Stimulated activated CD8-positive, alpha-beta memory T cell treated with anti-CD3 and anti-CD28 coated beads, Interleukin-12 subunit alpha, Interleukin-12 subunit beta, amount 100 ng/mL, for 1 hour (primary cell): ENCODE measurements at places on chromosomes 3 and 15.

GRCh38 chr3:24595796-24596195 lies 101.1 kb upstream of the THRB start:
- no peak for DNase-seq

DNA sequence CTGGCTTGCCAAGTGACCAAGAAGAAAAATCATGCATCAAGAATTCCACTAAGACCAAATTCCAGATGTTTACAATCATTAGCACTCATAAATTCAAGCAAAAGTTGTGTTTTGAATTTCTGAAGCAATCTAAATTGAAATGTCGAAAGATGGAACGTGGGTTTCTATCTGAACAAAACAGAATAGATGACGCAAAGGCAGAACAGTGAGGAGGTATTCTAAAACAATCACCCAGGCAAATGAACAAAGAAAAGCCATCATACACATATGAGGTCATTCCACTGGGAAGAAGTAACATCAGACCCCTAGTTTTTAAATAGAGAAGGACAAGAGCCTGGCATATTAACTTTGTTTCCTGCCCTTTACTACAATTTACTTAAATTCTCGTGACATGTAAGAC lies 58.0 kb downstream of the MCF2L2 start:
- DNase-seq = no peak

- DNase-seq = no peak
Observed at GRCh38 chr15:42915654-42916315, 4.8 kb downstream of the TTBK2 start.

DNA sequence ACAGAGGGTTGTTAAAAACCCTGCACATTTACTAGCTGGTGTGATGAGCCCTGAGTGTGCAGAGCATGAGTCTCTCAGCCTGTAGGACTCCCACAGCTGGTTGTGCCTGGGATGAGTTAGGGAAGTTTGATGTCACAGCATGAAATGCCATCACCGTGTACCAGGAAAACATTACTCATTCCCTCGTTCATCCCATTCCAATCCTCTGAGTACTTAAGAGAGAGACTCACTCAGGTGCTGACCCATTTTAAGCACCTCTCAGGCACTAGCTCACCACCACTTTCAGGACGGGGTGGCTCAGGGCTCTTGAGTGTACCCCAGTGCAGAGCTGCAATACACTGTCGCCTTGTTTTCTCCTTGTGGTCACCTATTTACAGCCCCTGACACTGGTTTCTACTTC lies 18.7 kb downstream of the MGLL start:
- no peak for DNase-seq

DNA sequence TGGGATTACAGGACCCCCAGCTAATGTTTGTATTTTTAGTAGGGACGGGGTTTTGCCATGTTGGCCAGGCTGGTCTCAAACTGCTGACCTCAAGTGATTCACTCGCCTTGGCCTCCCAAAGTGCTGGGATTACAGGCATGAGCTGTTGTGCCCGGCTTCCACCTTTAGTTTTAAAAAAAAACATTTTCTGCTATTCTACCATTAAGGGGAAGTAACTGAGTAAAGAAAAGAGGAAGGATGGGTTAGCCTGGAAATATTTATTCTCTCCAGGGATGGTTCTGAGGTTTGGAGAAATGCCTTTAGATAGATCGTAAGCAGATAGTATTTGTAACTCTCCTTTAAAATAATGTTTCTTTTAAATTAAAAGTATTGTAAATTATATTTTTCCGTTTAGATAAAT lies 3.1 kb downstream of the AP4E1 start:
- no peak for DNase-seq

GRCh38 chr3:57673156-57673555 lies 19.7 kb downstream of the DENND6A start:
- no peak for DNase-seq

DNA sequence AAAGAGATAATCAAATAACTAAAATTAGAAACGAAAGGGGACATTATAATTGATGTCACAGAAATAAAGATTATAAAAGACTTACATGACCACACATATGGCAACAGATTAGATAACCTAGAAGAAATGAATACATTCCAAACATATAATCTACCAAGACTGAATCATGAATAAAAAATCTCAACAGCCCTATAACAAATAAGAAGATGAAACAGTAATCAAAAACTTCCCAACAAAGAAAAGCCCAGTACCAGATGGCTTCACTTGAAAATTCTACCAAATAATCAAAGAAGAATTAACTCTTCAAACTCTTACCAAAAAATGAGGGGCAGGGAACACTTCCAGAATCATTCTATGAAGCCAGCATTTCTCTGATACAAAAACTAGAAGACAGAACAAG lies 11.8 kb downstream of the TOP2B start:
- no peak for DNase-seq

GRCh38 chr3:59288951-59289350 lies 239.1 kb upstream of the CFAP20DC start:
- DNase-seq = no peak

DNA sequence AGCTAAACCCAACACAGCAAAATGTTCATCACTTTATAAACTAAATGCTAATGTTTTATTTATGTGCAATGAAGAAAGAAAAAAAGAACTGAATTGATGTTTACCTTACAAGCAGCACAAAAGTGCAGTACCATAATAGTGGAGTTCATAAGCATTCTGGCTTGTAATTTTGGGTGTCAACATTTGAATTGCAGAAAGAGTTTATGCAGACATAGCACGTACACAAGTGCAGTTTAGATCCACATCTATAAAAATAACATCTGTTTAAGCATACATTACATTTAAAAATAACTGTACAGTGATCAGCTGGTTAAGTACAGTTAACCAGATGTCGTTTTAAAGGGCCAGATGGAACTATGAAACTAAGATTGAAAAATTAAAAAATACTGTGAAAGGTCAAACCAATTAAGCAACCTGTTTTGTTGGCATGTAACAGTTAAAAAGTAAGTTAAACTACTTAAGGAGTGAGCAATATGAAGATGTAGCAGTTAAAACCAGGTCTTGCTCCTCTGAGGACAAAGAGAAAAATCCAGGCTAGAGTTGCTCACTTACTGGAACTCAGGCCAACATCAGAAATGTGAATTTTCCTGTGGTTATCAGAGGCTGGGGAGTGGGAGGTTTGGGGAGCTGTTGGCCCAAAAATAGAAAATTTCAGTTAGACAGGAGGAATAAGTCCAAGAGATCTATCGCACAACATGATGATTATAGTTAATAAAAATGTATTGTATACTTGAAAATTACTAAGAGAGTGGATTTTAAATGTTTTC lies 204.9 kb upstream of the MDFIC2 start:
- no peak for DNase-seq

DNA sequence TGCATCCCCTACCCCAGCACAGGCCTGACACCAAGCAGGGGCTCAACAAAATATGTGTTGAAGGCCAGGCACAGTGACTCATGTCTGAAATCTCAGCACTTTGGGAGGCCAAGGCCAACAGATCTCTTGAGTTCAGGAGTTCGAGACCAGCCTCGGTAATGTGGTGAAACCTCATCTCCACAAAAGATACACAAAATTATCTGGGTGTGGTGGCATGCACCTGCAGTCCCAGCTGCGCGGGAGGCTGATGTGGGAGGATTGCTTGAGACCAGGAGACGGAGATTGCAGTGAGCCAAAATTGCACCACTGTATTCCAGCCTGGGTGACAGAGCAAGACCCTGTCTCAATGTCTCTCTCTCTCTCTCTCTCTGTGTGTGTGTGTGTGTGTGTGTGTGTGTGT lies 30.7 kb upstream of the CYP11A1 start:
- DNase-seq = no peak

DNA sequence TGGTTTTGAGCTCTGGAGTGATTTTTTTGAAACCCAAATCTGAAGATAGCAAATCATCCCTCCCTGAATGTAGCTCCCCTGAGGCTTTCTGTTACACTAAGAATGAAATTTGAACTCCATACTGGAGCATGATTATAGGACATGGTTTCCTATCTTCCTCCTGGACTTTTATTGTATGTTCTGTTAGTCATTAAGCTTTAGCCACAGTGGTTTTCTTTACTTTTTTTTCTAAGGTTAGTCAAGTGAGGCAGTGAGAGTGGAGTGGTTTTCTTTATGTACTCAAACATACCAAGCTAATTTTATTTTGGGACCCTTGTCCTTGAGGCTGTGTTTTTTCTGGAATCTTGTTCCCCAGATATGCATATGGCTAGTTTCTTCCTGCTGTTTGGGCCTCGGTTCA lies 55.2 kb upstream of the FRMD4B start:
- DNase-seq = no peak

DNA sequence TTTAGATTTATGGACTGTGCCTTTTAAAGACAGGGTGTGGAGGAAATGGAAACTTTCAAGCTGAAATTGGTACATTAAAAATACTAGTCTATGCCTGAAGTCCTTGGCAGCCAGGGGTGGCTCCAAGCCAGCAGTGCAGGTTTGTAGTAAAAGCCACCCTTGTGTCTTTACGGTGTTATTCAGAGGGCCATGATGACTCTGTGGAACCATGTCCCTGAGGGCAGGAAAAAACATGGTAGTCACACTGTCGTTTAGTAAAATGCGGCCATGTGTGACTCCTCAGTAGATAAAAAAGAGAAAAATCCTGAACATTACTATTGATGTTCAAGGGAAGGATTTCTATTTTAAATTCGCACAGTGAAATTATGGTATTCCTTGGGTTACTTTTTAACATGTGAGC lies 2.7 kb downstream of the FAN1 start:
- no peak for DNase-seq

DNA sequence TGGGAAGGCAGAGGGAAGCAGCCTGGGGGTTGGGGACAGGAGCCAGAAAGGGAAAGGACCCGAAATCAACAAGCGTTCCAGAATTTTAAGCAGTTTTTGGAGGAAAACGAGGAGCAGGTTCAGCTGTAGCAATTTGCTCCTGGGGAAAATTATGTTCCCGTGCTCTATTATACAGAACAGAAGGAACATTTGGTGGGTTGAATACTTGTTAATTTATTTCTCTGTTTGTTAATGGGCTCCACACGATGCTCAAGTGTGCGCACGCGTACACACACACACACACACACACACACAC lies 149.2 kb upstream of the LINGO1 start:
- DNase-seq = no peak

- DNase-seq = no peak
Observed at GRCh38 chr3:29972320-29972993, 633.9 kb upstream of the TGFBR2 start.

DNA sequence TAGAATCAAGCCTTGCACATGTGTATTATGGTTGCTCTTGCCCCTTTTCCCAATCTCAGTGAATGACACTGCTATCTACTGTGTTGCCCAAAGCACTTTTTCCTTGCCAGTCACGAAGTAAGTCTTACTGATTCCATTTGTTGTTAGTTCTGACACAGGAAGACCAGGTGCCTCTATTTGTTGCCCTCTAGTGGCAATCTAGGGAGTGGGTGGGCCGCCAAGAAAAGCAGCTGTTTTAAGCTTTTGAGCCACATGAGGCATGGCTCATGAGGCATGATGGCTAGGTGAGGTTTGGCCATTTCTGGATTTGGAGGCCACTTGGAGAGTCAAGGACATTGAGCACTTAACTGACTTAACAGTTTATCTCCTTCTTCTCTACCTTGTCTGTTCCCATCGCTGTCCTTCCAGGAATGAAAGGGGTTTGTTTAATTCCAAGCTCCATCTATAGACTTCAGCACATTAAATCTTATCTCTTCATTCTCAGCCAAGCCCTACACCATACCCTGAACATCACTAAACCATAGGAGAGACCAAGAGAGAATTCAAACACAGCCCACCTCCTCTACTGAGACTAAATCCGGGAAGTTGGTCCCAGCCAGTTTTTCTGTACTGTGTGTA lies 103.1 kb downstream of the HCN4 start:
- peak; percentile 35 for DNase-seq

GRCh38 chr3:169227911-169228310 lies 435.6 kb downstream of the MECOM start:
- no peak for DNase-seq

DNA sequence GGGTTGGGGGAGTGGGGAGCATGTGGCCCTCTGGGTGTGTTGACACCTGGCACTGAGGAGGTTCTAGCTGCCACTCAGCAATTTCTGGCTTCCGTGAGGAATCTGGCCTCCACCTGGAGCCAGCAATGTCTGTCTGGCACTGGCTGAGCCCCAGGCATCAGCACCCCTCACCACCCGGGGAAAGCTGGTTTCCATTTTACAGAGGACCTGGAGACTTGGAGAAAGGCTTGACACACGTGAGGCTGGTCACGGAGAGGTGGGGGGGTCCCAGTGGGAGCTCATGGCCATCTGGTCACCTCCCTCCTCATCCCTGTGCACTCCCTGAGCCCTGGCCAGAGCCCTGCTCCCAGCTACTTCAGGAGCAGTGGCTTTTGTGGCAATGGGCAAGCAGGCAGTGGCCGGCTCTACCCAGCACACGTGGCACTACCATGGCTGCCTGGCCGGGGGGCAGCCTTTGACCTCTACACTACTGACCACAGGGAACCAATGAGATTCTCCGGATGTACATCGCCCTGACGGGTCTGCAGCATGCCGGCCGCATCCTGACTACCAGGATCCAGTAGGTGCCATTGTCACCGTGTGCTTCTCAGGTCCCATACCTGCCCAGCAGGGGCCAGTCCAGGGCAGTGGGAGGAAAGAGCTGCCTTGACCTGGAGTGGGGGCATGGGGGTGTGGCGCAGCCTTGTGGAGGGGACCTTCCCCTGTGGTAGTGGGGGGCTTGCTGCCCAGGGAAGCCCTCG lies 28.5 kb downstream of the ACAD9 start:
- DNase-seq = no peak

GRCh38 chr3:154954757-154955156 lies 125.4 kb upstream of the MME start:
- no peak for DNase-seq

DNA sequence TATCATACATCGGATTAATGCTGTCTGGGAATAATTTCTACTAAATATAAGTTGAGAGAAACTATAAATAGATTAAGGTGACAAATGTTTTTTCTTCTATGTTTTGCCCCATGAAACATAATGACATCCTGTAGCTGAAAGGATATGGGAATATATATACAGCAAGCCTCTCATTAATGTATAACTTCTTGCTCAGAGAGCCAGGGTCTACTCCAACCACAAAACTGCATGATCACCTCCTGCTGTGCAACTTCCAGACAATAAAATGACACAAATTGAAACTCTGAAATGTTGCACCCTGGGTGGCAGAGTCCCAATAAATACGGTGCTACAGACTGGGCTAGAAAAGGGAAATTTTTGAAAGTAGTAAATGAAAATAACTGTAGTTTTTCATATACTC lies 571.9 kb upstream of the CBLB start:
- no peak for DNase-seq

- no peak for DNase-seq
Observed at GRCh38 chr15:80003934-80004472, 33.0 kb upstream of the BCL2A1 start.

GRCh38 chr3:56681984-56682461 lies 1.0 kb downstream of the TASOR start:
- no peak for DNase-seq
